ENCODE measurements at places on chromosomes 12 and 14. TPM values are rescaled to one million over a fixed set of nuclear protein-coding genes. Genes with fewer than 3 reads are reported as not detected.
A peak's percentile ranks its signal among the peaks of the same experiment; 100 is the strongest.

The KRT6C gene
- total RNA-seq, result not detected

The PTPRB gene
- not detected for total RNA-seq

The CISTR gene
- not detected for total RNA-seq

The NKX2-8 gene
- total RNA-seq, result not detected

The KRT78 gene
- total RNA-seq, result not detected

The HPD gene
- not detected for total RNA-seq

The SIX1 gene
- total RNA-seq, result not detected

DNA sequence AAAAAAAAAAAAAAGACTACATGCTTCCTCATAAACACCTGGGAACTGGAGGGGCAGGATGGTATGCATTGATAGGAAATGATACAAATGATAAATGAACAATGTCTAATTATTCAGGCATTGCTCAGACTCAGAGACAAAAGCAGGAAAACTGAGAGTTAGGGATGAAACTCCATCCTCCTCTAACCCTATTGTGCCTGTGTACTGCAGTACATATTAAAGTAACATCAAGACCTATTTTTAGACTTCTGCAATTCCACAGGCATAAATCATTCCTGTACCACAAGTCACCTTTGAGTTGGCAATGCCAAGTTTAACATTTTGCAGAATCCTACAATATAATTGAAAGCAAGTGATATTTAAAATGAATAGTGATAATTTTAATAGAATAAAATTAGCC is 156.5 kb upstream of the USP15 start:
- no peak overlapping the region for H3K27ac ChIP-seq
- no peaks in the 10 kb centered on the region for H3K4me1 ChIP-seq
- H3K36me3 ChIP-seq, result no peaks in the 10 kb centered on the region
- DNase-seq, result no peak
- no peak overlapping the region for H3K4me3 ChIP-seq

- peak; percentile 18 for DNase-seq
- H3K27me3 ChIP-seq, result no peaks in the 10 kb centered on the region
- no peaks in the 10 kb centered on the region for H3K4me1 ChIP-seq
- H3K36me3 ChIP-seq, result no peaks in the 10 kb centered on the region
- no peak overlapping the region for H3K27ac ChIP-seq
- H3K4me3 ChIP-seq, result no peak overlapping the region
Observed at GRCh38 chr14:74562515-74563232, 49.4 kb downstream of the LTBP2 start.

DNA sequence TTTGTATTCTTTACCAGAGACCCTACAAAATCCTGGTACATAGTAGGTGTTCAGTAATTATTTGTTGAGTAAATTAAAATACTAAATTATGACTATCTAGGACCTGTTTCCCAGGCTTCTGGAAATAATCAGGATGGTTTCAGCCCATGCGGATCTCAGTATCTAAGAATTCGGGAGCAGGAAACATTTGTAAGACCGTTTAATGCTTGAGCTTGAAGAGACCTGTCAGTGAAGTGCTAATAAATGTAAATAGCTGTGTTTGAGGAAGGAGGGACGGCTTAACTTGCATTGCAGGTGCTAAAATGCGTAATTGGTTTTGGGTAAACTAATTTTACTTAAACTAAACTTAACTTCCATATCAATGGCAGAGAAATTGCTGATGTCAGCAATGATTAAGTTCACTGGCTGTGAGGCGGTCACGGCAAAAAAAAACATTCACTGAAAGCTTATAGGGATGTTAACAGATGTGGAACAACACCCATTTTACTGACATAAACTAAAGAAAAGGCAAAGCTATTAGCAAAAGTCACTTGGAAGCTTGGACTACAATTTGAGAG is 28.6 kb upstream of the AEBP2 start:
- no peaks in the 10 kb centered on the region for H3K36me3 ChIP-seq
- H3K4me3 ChIP-seq, result no peak overlapping the region
- H3K4me1 ChIP-seq, result no peaks in the 10 kb centered on the region
- H3K27ac ChIP-seq, result no peak overlapping the region

DNA sequence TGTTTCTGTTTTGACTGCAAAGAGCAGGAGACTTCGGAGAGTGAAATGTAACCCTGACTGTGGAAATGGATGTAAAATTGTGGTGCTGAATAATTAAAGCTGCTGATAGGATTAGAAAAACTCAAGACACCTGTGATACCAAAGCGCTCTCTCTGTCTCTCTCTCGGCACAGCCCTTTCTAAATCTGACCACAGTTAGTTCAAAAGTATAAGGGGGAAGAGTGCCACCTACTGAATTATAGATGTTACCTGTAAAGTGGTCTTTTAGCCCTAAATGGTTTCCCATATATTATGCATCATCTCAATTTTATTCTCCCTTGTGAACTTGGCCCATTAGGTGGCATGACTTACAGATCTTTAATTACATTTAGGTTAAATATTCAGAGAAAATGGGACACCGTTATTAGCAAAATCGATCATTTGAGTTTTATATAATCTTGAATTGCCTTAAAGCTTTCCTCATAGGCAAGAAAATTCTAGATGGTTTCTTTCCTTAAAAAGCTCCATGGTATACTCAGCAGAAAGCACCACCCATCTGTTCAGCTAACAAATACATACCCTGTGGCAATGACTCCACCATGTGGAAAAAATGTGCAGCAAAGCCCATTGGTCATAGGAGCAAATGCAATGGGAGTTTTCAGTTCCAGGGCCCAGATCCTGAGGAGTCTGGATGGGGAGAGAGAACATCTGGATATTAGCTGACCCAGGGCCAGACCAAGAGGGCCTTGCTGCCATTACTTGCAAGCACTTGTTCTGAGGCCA is 18.1 kb downstream of the RFC5 start:
- peak overlapping the region; percentile 22 for H3K4me3 ChIP-seq
- no peaks in the 10 kb centered on the region for H3K27me3 ChIP-seq
- peaks cover 85% of the 10 kb centered on the region for H3K36me3 ChIP-seq
- no peak for DNase-seq
- H3K4me1 ChIP-seq, result peaks cover 58% of the 10 kb centered on the region

DNA sequence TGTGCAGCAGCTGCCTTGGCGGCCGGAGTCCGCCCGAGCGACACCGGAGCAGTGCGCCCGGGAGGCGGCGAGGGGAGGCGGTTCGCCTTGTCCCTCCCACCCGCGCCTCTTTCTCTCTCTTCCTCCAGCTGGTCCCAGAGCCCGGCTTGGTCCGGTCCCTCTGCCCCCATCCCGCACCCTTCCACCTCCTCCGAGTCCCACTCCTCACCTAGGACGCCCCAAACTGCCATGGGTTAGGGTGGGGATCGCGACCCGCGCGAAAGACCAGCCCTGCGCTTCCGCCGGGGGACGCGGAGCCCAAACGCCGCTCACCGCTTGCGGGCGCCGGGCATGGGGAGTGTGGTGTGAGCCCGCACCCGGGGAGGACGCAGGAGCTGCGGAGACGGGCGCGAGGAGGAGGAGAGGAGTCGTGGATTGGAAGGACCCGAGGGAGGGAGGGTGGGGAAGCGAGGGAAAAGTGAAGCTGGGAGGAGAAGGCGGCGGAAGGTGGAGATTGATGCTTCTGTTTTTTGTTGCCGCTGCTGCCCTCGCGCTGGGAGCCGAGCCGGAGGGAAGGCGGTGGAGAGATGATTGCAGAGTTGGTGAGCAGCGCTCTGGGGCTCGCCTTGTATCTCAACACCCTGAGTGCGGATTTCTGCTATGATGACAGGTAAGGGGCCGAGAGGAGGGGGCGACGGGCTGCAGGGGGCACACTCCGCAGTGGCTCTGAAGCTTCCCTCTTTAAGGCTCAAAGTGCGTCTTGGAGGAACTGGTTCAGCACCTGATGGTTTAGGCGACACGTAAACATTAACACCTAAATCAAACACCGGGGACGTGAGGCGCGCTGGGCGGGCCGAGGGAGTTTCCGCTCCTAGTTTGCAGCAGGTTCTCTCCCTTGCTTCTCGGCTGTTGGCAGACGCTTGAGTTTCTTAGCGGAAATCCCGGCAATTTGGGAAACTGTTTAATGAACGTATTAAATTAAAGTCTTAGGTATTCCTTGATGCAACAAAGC is 610 bp downstream of the TMTC2 start:
- peaks cover 8% of the 10 kb centered on the region for H3K27me3 ChIP-seq
- peak overlapping the region; percentile 88 for H3K27ac ChIP-seq
- peak overlapping the region; percentile 79 for H3K4me3 ChIP-seq
- H3K36me3 ChIP-seq, result no peaks in the 10 kb centered on the region

DNA sequence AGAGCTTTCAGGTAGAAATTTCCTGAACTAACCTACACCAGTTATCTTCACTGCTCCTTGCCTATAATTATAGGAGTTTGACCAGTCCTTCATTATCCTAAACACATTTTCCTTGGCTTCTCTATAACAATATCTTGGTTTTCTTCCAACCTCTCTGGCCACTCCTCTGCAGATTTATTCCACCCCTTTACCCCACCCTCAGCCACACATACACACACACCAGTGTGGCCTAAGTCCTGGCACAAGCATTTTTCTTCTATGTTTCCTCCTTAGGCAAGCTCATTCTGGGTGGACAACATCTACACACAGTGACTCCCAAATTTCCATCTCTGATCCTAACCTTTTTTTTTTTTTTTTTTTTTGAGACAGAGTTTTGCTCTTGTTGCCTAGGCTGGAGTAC is 25.1 kb downstream of the CDK17 start:
- H3K4me1 ChIP-seq, result peaks cover 77% of the 10 kb centered on the region
- H3K27me3 ChIP-seq, result no peaks in the 10 kb centered on the region
- DNase-seq, result no peak
- no peak overlapping the region for H3K4me3 ChIP-seq

DNA sequence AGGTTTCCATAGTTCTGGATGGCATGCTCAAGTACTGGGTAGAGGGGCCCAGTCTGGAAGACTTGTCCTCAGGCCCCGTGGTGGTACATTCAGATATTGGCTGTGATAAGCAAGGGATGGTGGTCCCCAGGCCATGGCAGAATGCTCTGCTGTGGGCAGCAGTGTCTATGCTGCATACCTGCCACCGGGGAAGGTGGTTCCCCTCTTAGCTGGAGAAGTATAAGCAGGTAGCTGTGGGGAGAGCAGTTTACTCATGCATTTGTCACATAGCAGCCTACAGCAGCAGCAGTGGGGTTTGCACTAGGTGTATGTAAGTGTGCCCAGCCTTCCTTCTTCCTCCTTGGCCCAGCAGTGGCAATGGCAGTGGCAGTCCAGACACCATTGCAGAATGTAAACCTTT is 69.3 kb upstream of the ADAMTS20 start:
- no peak overlapping the region for H3K4me3 ChIP-seq
- H3K4me1 ChIP-seq, result no peaks in the 10 kb centered on the region
- no peaks in the 10 kb centered on the region for H3K36me3 ChIP-seq
- DNase-seq, result no peak

- peaks cover 9% of the 10 kb centered on the region for H3K36me3 ChIP-seq
- H3K4me3 ChIP-seq, result peak overlapping the region; percentile 80
- DNase-seq, result peak; percentile 71
- peaks cover 31% of the 10 kb centered on the region for H3K4me1 ChIP-seq
Observed at GRCh38 chr12:7130701-7131501, 730 bp downstream of the CLSTN3 start.

DNA sequence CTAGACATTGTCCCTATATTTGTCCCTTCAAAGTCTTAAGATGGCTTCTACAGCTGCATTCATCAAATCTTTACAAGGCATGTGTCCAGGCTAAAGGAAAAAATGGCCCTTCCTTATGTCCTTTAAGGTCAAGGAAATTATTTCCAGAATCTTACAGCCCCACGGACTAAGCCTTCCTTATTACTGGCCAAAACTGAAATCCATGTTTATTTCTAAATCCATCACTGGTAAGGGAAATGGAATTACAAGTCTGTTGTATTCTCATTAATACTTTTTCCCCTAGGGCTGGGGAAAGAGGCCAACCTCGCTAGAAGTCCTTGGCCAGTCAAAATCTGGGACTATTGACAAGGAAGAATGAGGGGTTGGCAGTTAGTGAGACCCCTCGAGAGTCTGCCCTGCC is 252.5 kb downstream of the TMEM132C start:
- no peaks in the 10 kb centered on the region for H3K36me3 ChIP-seq
- H3K4me1 ChIP-seq, result no peaks in the 10 kb centered on the region
- no peak overlapping the region for H3K4me3 ChIP-seq

DNA sequence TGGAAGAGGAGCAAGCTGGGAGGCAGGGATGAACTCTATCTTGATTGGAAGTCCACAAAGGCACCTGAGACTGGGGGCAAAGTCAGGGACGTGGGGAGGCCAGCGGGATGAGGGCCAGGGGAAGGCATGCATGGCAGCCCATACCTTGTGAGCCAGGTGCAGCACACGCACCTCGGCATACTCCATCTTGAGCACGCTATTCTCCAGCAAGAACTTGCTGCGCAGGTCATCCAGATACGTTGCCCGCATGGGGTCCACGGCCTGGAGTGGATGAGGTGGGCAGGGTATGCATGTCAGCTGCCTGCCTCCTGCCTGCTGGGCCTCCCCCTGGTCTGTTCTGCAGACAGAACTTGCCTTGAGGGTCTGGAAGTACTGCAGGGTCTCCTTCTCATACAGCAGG is 3.9 kb downstream of the RABGGTA start:
- no peak overlapping the region for H3K4me3 ChIP-seq
- no peak overlapping the region for H3K27ac ChIP-seq
- peaks cover 25% of the 10 kb centered on the region for H3K36me3 ChIP-seq

DNA sequence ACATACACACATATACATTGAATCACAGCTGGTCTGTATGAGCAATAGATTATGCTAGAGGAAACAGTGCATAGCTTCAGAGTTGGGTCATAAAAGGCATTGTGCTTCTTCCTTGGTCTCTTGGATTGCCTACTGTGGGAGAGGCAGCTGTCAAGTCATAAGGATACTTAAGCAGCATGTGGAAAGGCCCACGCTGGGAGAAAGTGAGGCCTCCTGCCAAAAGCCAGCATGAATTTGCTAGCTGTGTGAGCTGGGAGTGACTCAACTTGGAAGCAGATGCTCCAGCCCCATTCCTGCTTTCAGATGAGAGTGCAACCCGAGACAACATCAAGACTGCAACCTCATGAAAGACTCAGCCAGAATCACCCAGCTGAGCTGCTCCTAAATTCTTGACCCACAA is 311.9 kb upstream of the TBX3 start:
- H3K27ac ChIP-seq, result no peak overlapping the region
- H3K4me3 ChIP-seq, result no peak overlapping the region
- no peaks in the 10 kb centered on the region for H3K36me3 ChIP-seq

GRCh38 chr12:102992720-102993119 is 35.2 kb downstream of the ASCL1 start:
- no peaks in the 10 kb centered on the region for H3K27me3 ChIP-seq
- no peak overlapping the region for H3K4me3 ChIP-seq
- no peaks in the 10 kb centered on the region for H3K4me1 ChIP-seq
- no peaks in the 10 kb centered on the region for H3K36me3 ChIP-seq

DNA sequence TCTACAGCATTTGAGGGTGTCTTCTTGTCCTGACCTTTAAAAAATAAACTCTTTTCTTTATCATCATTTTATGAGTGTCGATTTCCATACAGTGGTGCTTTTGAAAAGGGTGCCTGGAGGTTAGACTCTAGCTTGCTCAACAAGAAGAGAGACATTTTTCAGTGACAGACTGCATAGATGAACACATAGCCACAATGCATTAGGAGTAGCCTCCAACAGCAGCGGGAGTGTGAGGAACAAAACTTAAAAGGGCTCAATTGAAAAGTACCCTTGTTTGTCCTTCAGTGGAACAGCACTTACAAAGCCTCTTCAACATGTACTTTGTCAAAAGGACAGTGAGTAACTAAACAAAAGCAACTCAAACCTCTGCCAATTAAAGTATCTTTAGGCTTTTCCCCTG is 119.3 kb downstream of the SOX5 start:
- DNase-seq, result no peak
- no peaks in the 10 kb centered on the region for H3K4me1 ChIP-seq
- H3K36me3 ChIP-seq, result no peaks in the 10 kb centered on the region
- H3K27me3 ChIP-seq, result no peaks in the 10 kb centered on the region
- no peak overlapping the region for H3K4me3 ChIP-seq
- H3K27ac ChIP-seq, result no peak overlapping the region
